ENCODE measurements at places on chromosomes 4 and X.
A peak's percentile ranks its signal among the peaks of the same experiment; 100 is the strongest.

DNA sequence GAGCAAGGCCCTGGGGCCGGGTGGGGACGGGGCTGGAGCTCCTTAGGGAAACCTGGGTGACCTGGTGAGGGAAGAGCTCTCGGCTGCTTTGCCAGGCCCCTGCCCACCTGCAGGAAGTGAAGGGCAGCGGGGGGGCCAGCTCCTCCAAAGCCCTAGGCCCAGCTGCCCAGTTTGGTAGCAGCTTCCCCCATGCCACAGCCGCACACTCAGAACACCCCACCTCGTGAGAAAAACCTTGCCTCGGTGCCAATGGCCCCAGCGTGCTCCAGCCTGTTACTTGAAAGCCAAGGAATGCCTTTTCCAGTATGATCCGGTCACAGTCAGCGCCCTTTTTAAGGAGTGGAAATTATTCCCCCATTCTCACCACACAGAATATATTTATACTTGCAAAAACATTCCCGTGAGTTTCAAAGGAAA is 38.3 kb downstream of the ACOX3 start:
- no peak for DNase-seq

DNA sequence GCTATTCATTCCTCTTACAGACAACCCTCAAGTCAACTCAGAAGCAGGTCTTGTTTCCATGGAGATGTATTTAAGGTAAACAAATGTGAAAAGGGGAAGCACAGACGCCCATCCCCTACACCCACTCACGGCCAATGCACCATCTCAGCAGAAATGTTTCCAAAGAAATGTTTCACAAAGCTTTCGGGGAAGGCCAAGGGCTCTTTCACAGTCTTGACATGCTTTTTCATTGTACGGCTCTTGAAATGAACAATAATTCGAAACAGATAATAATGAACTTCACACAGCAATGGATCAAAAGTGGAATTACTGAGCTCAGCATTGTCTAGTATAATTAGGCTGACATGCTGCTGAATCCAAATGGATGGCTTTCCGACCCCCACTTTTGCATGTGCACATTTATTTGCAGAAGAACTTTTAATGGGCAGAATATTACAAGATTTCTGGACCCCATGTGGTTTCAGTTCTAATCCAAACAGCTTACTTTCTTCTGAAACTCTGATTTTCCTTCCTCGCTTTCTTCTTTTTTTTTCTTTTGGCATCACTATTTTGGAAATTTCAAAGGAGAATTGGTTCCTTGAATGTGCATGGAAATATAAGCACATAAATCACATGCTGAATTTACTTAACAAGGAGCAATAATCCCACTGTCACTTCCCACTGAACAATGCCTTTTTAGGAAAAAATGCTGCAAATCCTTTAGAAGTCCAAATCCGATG is 160.9 kb downstream of the SMIM20 start:
- peak; percentile 14 for DNase-seq

GRCh38 chrX:9647431-9647830 is 118.2 kb downstream of the GPR143 start:
- no peak for DNase-seq

DNA sequence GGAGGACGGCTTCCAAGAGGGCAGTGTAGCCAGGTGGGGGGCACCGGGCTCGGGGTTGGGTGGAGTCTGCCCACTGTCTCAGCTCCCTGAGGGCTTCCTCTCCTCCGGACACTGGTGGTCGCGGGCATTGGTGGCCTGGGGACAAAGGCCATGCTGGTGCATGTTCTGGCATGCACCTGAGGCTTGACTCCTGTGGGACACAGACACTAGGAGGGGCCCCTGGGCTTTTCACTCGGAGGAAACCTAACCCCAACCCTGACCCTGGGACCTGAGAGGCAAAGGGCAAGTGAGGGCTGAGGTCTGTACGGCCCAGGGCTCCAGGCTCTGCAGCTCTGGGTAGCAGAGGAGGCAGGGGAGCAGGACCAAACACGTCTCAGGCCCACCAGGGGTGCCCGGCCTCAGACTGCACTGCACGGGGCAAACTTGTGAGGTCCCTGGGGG is 22.3 kb upstream of the FGFR3 start:
- DNase-seq, result no peak

DNA sequence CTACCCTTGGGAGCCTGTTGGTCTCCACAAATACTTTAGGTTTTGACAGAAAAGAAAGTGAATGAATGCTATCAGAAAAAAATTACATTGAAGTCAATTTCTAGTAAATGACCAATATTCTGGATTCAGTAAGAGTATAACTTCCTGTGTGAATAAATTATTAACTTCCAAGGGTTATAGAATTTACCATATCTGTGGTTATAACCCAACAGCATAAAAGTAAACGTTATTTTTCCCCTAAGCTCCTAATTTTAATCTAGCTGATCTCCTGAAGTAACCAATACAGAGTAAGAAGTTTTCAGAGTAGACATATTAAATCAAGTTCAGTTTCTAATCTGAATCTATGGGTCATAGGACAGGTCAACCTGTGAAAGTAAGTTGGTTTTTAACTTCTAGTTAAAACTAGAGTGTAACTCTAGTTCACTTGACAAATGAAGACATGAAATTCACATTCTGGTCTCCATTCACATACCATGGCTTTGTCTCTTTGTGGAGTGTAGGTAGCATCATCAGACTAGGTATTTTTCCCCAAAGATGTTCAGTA is 22.8 kb downstream of the DTHD1 start:
- no peak for DNase-seq

DNA sequence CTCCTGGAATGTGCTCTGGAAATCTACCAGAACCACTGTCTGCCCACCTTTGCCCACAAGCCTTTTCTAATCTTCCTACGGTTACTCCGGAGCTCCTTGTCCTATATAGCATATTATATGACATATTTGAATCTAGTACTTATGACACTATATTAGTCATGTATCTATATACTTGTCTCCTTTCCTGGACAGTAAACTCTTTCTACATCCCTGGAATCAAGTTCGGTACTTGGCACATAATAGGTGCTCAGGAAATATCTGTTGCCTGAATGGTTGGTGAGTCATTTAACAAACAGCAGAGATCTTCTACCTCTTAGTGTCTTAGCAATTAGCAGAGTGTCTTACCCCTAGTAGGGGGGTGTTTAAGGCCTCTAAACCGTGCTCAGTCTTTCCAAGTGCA is 123.6 kb downstream of the RELL1 start:
- no peak for DNase-seq

GRCh38 chr4:81421346-81422218 is 50.1 kb downstream of the RASGEF1B start:
- DNase-seq, result peak; percentile 30

DNA sequence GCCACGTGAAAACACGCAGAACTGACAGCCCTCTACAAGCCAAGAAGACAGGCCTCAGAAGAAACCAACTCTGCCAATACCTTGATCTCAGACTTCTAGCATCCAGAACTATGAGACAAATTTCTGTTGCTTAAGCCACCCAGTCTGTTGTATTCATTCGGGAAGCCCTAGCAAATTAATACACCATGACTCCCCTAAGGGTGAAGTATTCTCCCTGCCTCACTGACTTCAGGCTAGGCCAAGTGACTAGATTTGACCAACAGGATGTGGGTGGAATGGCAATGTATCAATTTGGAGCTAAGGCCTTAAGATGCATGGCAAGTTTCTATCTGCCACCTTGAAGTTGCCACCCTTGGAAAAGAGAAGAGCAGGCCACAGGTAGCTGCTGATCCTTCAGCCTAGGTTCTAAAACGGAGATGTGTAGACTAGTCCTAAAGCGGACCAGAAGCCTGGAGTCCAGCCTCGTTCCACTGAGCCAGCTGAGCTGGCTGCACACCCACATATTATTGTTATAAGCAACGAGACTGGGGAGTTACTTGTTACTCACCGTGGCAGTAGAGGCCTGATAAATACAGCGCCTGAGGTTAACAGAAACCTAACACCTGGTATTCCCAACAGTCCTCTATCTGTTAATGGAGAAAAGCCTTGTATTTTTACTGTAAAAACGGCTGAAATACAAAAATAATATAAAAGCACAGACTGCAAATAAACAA is 16.4 kb downstream of the SCARB2 start:
- no peak for DNase-seq

DNA sequence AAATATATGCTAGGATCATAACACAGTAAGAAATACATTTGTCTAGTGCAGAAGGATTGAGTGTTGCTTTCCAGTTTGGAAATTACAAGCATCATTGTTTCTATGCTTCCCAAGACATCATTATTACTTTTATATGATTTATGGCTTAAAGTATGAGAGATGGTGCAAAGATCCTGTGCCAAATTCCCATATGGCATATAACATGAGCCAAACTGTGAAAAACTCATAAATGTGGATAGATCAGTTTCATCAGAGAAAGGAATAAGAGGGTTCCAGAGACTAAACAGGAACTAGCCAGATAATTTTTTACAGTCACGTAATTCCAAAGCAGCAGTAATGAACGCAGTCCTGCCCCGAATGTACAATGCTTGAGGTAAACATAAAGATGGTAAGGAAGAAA is 126.3 kb downstream of the PRDM5 start:
- DNase-seq, result no peak

GRCh38 chr4:69122476-69122875 is 26.2 kb downstream of the UGT2B7 start:
- no peak for DNase-seq

DNA sequence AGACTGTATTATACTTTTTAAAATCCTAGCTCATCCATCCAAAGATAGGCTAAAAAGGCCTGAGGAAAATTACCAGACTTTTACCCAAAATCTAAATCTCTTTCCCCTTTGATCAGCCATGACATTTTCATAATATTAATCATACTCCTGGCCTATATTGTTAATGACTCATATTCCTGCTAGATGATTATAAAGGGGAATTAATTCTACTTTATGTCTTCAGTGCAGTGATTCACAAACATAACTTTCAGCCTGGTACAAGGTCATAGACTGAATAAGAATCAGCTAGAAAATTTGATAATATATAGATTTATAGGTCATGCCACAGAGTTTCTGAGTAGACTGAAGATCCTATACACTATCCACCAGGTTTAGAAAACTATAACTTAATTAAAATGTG is 1905.4 kb downstream of the C4orf33 start:
- no peak for DNase-seq

GRCh38 chrX:9626379-9626778 is 139.3 kb downstream of the GPR143 start:
- DNase-seq, result no peak

GRCh38 chr4:40493160-40493559 is 136.5 kb downstream of the RBM47 start:
- DNase-seq, result no peak

DNA sequence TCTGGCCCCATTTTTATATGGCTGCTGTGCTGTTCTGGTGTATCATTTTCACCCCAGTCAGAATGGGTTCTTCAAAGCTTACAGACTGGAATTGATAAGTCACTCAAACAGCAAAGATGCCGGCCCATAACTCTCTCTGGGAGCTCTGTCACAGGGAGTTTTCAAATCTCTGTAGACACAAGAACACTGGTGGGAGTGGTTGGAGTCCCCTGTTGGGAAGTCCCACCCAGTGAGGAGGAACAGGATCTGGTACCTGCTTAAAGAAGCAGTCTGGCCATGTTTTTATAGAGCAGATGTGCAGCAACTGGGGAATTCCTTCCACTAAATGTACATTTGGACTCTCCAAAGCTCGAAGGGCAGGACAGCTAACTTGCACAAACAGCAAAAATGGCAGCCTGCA is 69.3 kb upstream of the UGT2B7 start:
- DNase-seq, result no peak

- DNase-seq, result no peak
Observed at GRCh38 chrX:850471-850916, 219.9 kb downstream of the SHOX start.

- DNase-seq, result peak; percentile 43
Observed at GRCh38 chr4:2465032-2465431, 3.9 kb upstream of the RNF4 start.

Measured in adrenal gland (tissue), 19 donors.